PC-3 (cell line): ENCODE measurements at places on chromosomes 3 and 15. TPM values are rescaled to one million over a fixed set of nuclear protein-coding genes. Genes with fewer than 3 reads are reported as not detected.
A peak's percentile ranks its signal among the peaks of the same experiment; 100 is the strongest.

- no peaks in the 10 kb centered on the region for H3K36me3 ChIP-seq
- peak overlapping the region; percentile 77 for H3K4me3 ChIP-seq
- H3K4me1 ChIP-seq, result peaks cover 14% of the 10 kb centered on the region; the same call in 1 of the 2 replicates
Observed at GRCh38 chr15:40693904-40694687, 878 bp upstream of the RAD51 start.

- H3K27me3 ChIP-seq, result no peaks in the 10 kb centered on the region
- no peak for DNase-seq
- H3K27ac ChIP-seq, result no peak overlapping the region
- H3K36me3 ChIP-seq, result no peaks in the 10 kb centered on the region
- H3K4me3 ChIP-seq, result no peak overlapping the region
- no peaks in the 10 kb centered on the region for H3K4me1 ChIP-seq
Observed at GRCh38 chr3:30915782-30916181, 21.3 kb upstream of the GADL1 start.

DNA sequence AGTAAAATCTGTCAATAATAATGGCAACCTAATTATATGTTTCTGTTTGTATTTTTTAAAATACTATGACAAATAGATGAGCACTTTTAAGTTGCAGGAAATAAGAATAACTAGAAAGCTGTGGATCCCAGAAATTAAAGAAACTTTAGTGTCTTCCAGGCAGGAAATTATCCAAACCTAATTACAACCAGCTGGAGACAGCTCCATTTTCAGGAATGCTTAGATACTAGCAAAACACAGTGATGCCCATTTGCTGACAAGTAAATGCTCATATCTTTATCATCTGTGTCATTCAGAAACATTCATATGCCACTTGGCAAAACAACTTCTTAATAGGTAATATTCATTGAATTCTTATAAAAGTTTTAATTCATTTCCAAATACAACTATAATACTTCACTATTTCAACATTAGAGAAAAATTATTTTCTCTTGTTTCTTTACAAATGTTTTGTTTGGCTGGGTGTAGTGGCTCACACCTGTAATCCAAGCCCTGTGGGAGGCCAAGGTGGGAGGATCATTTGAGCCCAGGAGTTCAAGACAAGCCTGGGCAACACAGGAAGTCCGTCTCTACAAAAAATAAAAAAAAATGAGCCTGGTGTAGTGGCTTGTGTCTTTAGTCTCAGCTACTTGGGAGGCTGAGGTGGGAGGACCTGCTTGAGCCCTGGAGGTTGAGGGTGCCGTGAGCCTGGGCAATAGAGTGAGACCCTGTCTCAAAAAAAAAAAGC, 169.1 kb upstream of the TSPAN3 start:
- peaks cover 5% of the 10 kb centered on the region; the same call in 1 of the 2 replicates for H3K36me3 ChIP-seq
- H3K27ac ChIP-seq, result no peak overlapping the region
- no peaks in the 10 kb centered on the region for H3K27me3 ChIP-seq
- H3K4me1 ChIP-seq, result no peaks in the 10 kb centered on the region

DNA sequence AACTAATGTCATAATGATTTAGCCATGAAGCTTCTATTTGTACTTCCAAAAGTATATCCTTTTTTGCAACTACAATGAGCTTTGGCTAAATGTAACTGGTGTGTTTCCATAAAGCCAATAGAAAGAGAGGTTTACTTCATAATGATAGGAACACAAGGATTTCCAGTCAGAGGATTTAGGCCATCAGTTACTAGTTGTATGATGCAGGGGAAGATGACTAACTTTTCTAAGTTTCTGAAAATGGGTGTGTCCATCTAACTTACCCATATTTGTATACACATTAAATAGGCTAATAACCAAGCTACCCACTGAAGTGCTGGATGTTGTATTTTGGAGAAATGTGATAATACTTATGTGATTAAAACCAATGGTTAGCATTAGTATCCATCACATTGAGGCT, 55.7 kb downstream of the SLC4A7 start:
- peak; percentile 33 for DNase-seq
- H3K4me1 ChIP-seq, result peaks cover 27% of the 10 kb centered on the region
- H3K4me3 ChIP-seq, result no peak overlapping the region
- H3K36me3 ChIP-seq, result peaks cover 36% of the 10 kb centered on the region
- H3K27ac ChIP-seq, result no peak overlapping the region
- H3K27me3 ChIP-seq, result no peaks in the 10 kb centered on the region

DNA sequence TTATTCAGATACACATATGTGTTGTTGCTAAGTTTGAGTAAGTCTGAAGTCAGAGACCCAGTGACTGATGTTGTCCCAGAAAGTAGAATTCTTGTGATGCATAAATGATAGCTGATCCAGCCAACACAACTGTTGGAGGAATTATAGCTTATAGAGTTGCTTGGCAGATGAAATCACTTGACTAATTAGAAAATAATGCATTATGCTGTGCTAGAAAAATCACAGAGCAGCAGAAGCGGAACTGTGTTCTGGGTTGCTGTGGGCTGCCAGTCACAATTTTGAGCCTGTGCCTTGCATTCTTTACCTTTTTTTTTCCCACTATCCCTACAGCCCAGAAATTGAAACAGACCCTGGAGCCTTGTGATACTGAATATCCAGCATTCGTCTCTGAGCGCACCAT, 90.0 kb upstream of the LRTM1 start:
- no peaks in the 10 kb centered on the region for H3K4me1 ChIP-seq
- H3K27me3 ChIP-seq, result peaks cover 11% of the 10 kb centered on the region; the same call in 1 of the 2 replicates
- no peak for DNase-seq
- H3K4me3 ChIP-seq, result no peak overlapping the region

DNA sequence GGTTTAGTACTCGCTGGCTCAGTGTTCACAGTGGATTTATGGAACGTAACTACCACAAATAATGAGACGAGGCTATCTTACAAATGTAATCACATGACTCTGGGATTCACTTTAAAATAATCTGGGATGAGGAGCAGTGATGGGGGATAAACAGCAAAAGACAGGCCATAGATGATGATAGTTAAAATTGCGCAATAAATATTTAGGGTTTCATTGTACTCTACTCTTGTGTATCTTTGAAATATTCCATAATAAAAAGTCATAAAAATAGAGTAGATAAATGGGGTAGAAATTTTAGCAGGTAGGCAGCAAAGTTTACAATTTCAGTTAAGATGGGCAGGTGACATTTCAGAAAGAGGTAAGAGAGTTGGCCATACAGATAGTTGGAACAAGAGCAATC, 196.6 kb downstream of the KCNMB2 start:
- H3K27ac ChIP-seq, result no peak overlapping the region
- no peak for DNase-seq
- no peaks in the 10 kb centered on the region for H3K36me3 ChIP-seq
- H3K4me1 ChIP-seq, result no peaks in the 10 kb centered on the region
- no peaks in the 10 kb centered on the region for H3K27me3 ChIP-seq

DNA sequence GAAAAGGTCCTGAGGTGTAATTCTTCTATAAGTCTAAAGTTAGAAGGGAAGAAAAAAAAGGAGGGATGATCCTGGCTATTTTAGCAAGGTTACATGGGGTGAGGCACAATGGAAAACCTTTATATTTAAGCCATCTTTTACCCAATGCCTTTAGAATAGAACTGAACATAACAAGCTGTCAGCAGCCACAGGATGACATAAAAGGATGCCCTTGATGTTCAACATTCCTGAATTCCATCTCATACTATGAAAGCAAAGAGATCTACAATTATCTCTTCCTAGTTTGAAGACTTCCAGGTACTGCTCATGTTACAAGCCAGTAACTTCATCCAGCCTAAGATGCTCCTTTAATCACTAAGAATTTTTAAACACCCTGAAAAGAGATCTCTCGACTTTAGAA, 26.9 kb downstream of the NEK10 start:
- no peaks in the 10 kb centered on the region for H3K27me3 ChIP-seq
- H3K27ac ChIP-seq, result no peak overlapping the region
- no peaks in the 10 kb centered on the region for H3K36me3 ChIP-seq
- no peak for DNase-seq
- peaks cover 19% of the 10 kb centered on the region for H3K4me1 ChIP-seq
- no peak overlapping the region for H3K4me3 ChIP-seq

GRCh38 chr3:54822206-54822605, 105.7 kb downstream of the LRTM1 start:
- no peaks in the 10 kb centered on the region for H3K36me3 ChIP-seq
- peaks cover 38% of the 10 kb centered on the region for H3K27me3 ChIP-seq
- H3K4me1 ChIP-seq, result no peaks in the 10 kb centered on the region
- peak; percentile 18 for DNase-seq
- H3K4me3 ChIP-seq, result no peak overlapping the region
- no peak overlapping the region for H3K27ac ChIP-seq

GRCh38 chr15:70140543-70141375, 43.0 kb upstream of the TLE3 start:
- no peak for DNase-seq
- no peak overlapping the region for H3K4me3 ChIP-seq
- H3K27me3 ChIP-seq, result no peaks in the 10 kb centered on the region
- no peaks in the 10 kb centered on the region; the same call in 1 of the 2 replicates for H3K4me1 ChIP-seq
- H3K27ac ChIP-seq, result no peak overlapping the region
- H3K36me3 ChIP-seq, result no peaks in the 10 kb centered on the region

DNA sequence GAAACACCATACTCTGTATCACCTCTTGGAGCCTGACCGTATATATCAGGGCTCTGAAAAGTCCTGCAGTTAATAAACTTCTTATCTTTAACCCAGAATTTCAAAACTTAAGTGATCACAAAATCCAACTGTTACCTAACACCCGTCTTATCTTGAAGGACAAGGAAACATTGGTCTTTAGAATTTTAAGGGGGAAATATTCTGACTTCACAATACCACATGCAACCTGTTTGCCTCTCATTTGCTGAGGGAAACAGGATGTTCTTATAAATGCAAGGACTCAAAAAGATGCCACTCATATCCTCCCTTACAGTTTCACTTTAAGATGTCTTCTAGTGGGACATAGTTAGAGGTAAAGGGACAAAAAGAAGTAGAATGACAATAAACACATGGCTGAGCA, 67.9 kb downstream of the CRTC3 start:
- no peak for DNase-seq
- H3K27me3 ChIP-seq, result no peaks in the 10 kb centered on the region
- H3K27ac ChIP-seq, result no peak overlapping the region
- peaks cover 20% of the 10 kb centered on the region for H3K4me1 ChIP-seq

DNA sequence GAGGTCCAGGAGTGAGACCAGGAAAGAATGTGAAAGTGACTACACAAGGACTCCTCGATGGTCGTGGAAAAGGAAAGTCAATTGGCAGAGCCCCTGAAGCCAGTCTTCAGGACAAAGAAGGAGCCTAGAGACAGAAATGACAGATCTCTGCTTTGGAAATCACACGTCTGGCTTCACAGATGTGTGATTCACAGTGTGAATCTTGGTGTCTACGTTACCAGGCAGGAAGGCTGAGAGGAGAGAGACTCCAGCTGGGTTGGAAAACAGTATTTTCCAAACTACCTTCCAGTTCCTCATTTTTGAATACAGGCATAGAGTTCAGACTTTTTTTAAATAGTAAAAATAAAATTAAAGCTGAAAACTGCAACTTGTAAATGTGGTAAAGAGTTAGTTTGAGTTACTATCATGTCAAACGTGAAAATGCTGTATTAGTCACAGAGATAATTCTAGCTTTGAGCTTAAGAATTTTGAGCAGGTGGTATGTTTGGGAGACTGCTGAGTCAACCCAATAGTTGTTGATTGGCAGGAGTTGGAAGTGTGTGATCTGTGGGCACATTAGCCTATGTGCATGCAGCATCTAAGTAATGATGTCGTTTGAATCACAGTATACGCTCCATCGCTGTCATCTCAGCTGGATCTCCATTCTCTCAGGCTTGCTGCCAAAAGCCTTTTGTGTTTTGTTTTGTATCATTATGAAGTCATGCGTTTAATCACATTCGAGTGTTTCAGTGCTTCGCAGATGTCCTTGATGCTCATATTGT, 6.0 kb downstream of the CCR2 start:
- H3K36me3 ChIP-seq, result no peaks in the 10 kb centered on the region
- peaks cover 14% of the 10 kb centered on the region for H3K4me1 ChIP-seq
- no peak overlapping the region for H3K27ac ChIP-seq
- DNase-seq, result peak; percentile 20
- H3K4me3 ChIP-seq, result no peak overlapping the region

DNA sequence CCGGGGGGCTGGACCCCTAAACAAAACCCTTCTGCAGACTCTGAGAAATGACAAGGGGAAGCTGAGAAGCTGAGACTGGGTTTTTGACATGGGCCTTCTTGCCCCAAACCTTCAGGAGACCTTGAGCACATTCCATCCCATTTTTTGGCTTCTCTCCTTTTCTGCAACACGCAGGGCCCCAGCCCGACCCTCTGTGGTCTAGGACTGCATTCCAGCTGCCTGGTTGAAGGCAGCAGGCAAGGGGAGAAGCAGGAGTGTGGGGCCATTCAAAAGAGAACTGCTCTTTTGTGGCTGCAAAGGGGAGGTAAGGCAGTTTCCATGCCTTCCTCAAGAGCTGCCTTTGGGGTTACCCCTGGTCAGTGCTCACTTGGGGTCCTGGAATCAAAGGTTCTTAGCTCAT, 263.0 kb downstream of the TLE3 start:
- no peak overlapping the region for H3K4me3 ChIP-seq
- H3K27ac ChIP-seq, result no peak overlapping the region
- H3K27me3 ChIP-seq, result peaks cover 46% of the 10 kb centered on the region
- DNase-seq, result no peak
- no peaks in the 10 kb centered on the region for H3K36me3 ChIP-seq
- no peaks in the 10 kb centered on the region for H3K4me1 ChIP-seq

DNA sequence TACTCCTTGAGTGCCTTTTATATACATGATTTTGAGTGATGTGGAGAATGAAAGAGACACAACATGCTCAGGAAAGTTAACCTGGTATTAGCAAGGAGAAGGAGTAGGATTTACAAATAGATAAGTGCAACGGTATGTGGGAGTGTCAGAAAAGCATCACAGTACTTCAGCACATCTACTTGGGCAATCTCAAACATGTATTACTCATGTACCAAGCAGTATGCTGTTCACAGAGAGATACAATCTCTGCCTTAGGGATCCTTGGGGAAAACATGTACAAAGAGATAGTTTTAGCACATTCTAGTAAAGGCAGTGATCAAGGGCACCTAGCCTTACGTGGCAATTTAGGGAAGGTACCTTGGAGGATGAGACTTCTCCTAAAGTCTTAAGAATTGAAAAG, 146.5 kb downstream of the FILIP1L start:
- peaks cover 19% of the 10 kb centered on the region for H3K4me1 ChIP-seq
- H3K4me3 ChIP-seq, result no peak overlapping the region
- no peak for DNase-seq
- no peaks in the 10 kb centered on the region for H3K36me3 ChIP-seq
- no peak overlapping the region for H3K27ac ChIP-seq

- peaks cover 25% of the 10 kb centered on the region for H3K36me3 ChIP-seq
- peaks cover 44% of the 10 kb centered on the region for H3K4me1 ChIP-seq
- no peak for DNase-seq
Observed at GRCh38 chr15:67136802-67137201, 71.4 kb downstream of the SMAD3 start.

GRCh38 chr3:125246237-125246636, 33.7 kb upstream of the SLC12A8 start:
- DNase-seq, result no peak
- no peak overlapping the region for H3K27ac ChIP-seq
- no peaks in the 10 kb centered on the region for H3K36me3 ChIP-seq
- H3K27me3 ChIP-seq, result no peaks in the 10 kb centered on the region
- H3K4me1 ChIP-seq, result no peaks in the 10 kb centered on the region

IL5RA gene
- total RNA-seq, result not detected in 2 replicates

LRTM1 gene
- total RNA-seq, result not detected in 2 replicates

TPRG1 gene
- total RNA-seq, result 1.1 and 1.2 TPM in 2 replicates

KBTBD8 gene
- total RNA-seq, result 0.29 and 0.91 TPM in 2 replicates

CD86 gene
- total RNA-seq, result 0.07 TPM in 1 of 2 replicates, not detected in the other

ROBO1 gene
- total RNA-seq, result 35.5 and 46.2 TPM in 2 replicates

TMCO5A gene
- total RNA-seq, result not detected in 2 replicates

PEX5L gene
- total RNA-seq, result 0.69 and 0.86 TPM in 2 replicates
